Retinal pigment epithelial cell (primary cell): ENCODE measurements at places on chromosomes 4 and X.

DNA sequence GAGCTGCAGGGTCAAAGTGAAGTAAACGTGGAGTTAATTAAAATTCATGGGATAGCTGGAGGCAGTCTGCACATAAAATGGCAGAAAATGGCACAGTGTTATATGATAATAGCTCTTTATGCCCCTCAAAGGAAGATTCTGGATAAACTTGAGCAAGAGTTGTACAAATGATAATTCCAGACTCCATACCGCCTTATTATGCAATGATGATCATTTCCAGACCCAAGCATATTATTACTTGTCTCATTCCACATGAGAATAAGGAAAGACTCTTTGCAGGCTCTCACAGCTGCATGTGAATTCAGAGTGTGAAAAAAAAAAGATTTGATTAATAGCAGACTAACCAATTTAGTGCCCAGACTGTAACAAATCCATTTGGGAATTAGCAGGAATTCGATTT is 105.4 kb downstream of the STK32B start:
- no peak for DNase-seq

DNA sequence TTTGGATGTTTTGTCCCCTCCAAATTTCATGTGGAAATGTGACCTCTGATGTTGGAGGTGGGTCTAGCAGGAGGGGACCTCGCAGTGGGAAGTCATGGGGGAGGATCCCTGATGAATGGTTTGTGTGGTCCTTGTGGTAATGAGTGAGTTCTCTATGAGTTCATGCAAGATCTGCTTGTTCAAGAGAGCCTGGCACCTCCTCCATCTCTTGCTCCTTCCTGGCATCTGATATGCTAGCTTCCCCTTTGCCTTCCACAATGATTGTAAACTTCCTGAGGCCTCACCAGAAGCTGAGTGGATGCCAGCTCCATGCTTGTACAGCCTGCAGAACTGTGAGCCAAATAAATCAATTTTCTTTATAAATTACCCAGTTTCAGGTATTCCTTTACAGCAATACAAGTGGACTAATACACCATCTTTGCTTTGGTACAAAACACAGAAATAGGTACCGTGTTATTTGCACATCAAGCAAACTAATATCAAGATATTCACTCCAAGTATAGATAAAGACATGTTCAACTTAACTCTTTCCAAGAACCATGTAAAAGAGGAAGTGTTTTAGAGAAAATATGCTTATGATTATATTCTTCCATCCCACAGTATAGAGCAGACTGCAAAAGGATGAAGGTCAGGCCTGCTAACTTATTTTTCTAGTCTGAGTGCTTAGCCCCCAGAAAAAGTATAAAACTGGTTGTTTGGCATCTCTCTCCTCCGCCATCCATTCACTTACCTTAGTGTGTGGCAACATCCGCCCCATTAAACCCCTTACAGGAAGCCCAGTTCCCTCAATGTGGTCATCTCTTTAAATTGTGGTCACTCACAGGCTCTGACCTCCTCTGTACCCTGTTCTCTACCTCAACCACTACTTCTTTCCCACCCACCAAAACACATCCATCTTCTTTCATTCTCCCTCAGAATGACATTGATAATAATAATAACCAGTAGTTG is 6.7 kb downstream of the ARAP2 start:
- no peak for DNase-seq

- DNase-seq, result no peak
These were observed 76.7 kb upstream of the NDST3 start for GRCh38 chr4:117957571-117957970.

DNA sequence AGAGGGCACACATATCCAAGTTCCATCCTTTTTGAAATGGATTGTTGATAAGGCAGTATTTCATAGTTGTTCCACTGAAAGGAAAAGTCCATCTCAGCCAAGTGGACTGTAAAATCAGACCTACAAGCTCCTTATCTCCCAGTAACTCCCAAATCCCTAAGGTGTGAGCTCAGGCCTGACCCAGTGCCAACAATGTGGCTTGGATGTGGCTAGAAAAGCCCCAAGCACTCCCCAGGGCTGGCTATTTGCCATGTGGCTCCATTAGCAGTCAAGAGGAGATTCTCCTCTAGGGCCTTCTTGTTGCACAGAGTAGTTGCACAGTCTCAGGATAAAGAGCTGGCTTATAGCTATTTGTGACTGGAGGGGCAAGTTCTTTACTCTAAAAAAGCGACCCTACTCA is 25.0 kb upstream of the DGKK start:
- no peak for DNase-seq

- DNase-seq, result no peak
These were observed 62.3 kb downstream of the CLDN22 start for GRCh38 chr4:183257808-183258207.

DNA sequence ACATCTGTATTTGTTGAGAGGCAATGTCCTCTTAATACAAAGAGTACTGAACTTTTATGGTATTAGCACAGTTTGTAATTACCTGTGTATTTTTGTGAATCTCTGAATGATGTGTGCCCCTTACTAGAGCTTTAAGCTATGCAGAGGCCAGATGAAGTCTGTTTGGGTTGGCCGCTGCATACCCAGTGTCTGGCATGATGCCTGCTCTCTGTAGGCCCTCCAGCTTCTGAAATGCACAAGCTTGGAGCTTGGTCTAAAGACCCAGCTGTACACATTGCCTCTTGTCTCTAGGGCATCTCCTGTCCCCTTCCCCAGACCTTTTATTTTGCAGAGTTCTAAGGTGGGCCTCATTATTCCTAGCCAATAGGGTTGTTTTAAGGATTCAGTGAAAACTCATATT is 68.6 kb downstream of the CDS1 start:
- no peak for DNase-seq
